ENCODE measurements at places on chromosomes 4 and X. TPM values are rescaled to one million over a fixed set of nuclear protein-coding genes. Genes with fewer than 3 reads are reported as not detected.

DNA sequence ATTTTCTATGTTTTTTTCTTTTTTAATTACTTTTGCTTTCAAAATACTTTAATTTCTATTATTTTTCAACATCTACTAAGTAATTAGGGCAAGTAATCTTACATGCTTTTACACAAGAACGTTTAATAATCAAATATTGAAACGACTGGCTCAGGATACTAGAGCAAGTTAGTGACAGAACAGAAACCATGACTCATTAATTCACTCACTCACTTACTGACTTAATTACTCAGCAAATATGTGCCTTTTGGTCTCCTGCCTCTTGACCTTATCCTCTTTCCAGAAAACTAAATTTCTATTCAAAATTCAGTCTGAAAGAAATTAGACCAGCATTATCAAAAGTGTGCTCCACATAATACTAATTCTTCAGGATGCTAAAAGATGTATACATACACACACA is 314.9 kb upstream of the TEX13C start:
- DNase-seq, result no peak

DNA sequence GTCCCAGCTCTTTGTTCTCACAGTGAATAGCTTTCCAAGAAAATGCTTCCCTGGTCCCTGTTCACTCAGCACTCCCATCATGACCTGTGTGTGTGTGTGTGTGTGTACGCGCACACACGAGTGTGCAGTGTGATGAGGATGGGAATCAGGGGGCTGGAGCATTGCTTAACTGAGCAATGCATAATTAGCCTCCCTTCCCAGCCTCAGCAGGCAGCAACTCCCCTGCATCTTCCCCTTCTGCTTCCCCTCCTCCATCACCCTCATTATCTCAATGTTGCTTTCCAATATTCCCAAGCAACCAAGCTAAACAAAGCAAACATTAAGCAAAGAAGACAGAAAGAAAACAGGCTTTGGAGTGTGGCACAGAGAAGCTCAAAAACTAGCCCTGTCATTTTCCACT is 137.0 kb downstream of the RBM47 start:
- DNase-seq, result no peak

- DNase-seq, result no peak
Measured at GRCh38 chrX:8879750-8880149, 78.6 kb upstream of the FAM9A start.

The PAGE4 gene
- total RNA-seq, result 13.3 TPM

The WDR19 gene
- total RNA-seq, result 43.3 TPM
